ENCODE measurements at places on chromosomes 16 and 17.

- DNase-seq, result no peak
These were observed 18.1 kb downstream of the ITPRIPL2 start for GRCh38 chr16:19131825-19132218.

DNA sequence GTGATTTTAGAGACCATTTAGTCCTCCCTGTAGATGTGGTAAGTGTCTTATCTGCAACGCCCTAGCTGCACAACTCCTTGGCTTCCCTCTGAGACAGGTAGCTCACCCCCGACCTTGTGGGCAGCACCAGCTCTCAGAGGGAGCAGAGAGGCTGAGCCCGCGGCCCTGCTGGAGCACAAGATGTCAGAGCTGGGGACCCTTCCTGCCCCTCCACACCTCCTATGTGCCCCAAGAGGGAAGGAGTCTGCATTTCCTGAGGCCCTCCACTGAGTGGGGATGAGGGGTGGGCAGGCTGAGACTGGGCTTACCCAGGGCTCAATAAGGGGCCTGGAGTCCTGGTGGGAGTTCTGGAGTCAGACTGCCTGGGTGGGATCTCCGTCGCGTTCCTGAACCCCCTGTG, 12.2 kb upstream of the ADGRG1 start:
- no peak for DNase-seq

GRCh38 chr17:45149669-45150664, 1.7 kb downstream of the HEXIM1 start:
- no peak for DNase-seq

DNA sequence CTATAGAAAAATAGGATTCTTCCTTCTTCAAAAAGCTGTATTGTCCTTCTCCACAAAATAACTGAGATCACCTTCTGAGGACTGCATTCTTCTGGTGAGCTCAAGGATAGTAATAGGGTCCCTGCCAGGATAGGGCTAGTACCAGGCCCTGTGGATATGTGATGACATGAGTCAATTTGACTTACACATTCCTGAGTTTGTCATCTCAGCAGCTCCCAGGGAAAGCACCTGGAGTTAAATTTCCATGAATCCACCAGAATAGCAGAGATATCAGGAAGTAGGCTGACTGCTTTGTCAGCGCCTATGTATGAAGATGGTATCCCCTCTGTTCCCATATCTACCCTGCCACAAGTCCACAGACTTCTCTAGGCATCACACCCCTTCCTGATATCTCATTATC, 225.8 kb downstream of the PMP22 start:
- no peak for DNase-seq

GRCh38 chr17:82615084-82616020, 32.9 kb downstream of the WDR45B start:
- no peak for DNase-seq

- DNase-seq, result no peak
These were observed 13.0 kb downstream of the ALOX15B start for GRCh38 chr17:8051831-8052230.

DNA sequence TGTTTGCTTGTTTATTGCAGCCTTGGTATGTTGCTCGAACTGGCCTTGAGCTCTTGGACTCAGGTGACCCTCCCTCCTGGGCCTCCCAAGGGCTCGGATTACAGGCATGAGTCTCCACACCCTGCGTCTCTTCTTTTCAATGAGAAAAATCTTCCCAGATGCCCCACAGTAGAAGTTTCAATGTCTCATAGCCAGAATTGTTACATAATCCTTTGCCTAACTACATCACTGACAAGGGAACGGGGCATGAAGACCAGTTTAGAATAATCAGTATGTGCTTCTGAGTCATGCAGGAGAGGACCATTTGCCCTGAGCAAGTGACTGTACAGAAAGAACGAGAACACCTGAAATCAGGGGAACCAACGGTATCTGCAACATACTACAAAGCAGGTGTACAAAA, 61.9 kb upstream of the RBBP6 start:
- DNase-seq, result no peak

GRCh38 chr17:71613996-71614395, 506.8 kb upstream of the SOX9 start:
- no peak for DNase-seq

GRCh38 chr17:74964988-74965622, 7.5 kb downstream of the HID1 start:
- no peak for DNase-seq

GRCh38 chr17:77451245-77451893, 310.6 kb downstream of the SEC14L1 start:
- peak; percentile 75 for DNase-seq

DNA sequence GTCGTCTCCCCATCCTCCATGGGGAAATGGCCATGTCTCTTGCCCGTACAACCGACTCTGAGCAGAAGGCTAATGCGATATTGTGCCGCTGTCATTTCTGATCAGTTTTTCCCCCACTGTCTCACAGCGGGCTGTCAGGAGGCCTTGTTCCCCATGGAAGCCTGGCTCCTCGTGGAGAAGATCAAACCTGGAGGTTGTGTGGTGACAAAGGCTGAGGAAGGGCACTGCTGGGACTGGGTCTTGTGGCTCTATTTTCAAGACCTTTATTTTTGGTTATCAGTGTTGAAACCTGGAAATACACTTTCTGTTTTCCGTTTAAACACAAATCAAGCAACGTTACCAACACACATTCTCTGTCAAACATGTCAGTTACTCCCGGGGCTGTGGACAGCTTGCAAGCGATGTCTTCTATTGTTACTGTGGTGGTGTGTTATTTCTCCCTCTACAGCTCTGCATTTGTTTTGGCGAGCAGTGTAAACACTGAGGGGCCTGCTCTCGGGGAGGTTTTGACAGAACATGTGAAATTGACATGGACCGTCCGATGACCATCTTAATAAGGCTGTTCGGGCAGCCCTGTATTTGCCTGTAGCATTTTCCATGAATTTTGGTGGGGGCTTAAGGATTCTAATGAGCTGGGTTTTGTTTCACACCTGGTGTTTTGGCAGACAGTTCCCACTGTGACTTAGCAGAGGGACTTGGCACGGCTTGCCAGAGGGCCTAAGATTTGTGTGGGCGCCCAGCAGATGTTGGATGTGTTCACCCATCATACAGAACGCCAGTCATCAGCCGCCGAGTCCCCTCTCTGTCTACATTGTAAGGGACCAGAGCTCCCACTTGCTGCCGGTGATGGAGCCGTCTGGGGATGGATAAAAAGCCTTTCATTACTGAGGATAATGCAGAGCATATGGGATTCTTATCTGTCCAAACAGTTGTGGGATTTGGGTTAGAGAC, 12.5 kb downstream of the RBFOX1 start:
- no peak for DNase-seq

DNA sequence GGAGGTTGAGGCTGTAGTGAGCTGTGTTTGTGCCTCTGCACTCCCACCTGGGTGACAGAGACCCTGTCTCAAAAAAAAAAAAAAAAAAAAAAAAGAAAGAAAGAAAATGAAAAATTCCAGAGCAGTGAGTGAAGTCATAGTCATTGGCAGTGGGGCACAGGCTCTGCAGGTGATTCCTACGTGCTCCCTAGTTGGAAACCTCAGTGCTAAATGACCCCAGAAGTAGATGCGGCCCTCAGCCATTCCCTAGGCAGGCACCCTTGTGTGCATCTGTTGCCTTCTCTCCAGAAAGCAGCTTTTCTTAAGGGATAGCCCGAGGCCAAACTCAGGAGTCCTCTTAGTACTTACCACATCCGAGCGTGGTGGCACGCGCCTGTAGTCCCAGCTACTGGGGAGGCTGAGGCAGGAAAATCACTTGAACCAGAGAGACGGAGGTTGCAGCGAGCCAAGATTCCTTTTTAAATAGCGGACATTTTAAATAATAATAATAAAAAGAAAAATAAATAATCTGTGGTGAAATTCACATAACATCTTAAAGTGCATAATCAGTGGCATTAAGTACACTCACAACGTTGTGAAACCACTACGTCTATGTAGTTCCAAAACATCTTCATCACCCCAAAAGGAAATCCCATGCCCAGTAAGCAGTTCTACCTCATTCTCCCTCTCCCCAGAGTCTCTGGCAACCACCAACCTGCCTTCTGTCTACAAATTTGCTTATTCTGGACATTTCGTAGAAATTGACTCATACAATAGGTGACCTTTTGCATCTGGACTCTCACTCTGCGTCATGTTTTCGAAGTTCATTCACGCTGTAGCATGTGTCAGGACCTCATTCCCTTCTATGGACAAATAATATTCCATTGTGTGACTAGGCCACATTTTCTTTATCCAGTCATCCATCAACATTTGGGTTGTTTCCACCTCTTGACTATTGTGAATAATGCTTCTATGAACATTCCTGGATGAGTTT, 12.5 kb upstream of the SPHK1 start:
- no peak for DNase-seq

GRCh38 chr16:20306401-20306800, 20.9 kb downstream of the GP2 start:
- DNase-seq, result no peak

- DNase-seq, result no peak
These were observed 13.0 kb upstream of the DRG2 start for GRCh38 chr17:18074566-18075272.

- peak; percentile 66 for DNase-seq
These were observed at the start of gene CPNE2 for GRCh38 chr16:57091975-57092785. Gene CPNE2, plus strand, starts transcription at chr16:57092583. Its CDS starts 18,160 bp downstream, at chr16:57110743.

DNA sequence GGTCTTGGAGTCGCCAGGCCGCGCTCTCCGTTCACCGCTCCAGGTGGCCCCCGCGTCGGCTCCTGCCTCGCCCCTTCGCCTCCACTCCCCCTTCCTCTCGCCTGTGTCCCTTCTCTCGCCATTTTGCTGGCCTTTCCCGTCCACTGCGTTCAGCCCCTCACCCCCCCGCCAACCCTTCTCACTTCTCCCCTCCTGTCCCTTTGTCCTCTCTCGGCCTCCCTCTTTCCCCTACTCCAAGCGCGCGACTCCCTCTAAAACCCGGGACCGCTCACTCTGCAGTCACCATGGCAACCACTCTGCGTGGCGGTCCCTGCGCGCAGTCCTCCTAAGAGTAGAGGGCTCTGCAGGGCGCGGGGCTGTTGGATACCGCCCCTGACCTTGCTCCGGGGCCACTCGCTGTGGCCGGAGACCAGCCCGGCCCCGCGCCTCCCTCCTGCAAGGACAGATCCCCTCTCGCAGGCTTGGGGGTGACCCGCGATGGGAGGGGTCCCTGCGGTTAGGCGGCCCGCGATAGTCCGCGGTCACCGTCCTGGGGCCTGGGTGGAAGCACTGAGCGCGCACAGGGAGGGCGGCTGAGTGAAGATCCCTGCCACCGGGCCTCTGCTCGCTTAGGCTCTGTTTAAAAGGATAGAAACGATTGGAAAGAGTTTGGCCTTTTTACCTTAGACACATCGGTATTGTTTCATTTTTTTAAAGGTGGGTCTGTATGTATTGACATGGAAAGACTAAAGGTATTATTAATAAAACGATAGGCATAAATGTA, 454 bp downstream of the CCDC40 start:
- no peak for DNase-seq

- no peak for DNase-seq
These were observed 24.1 kb downstream of the ALOX15B start for GRCh38 chr17:8062807-8063483.

DNA sequence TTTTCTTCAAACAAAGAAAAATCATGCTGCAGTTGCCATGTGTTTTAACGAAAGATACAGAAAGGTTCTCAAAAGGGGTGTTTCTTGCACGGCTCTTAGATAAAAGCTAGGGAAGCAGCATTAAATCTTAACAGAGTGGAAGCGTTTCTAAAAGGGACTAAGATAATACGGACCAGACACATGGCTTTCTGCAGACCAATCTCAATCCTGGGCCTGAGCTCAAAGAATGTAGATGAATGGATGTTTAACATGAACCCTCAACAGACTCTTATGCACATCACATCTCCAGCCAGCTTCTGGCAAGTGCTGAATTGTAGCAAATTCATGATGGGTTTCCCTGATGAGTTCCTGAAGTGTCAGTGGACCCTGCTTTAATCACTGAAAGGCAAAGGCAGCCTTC, 80.2 kb upstream of the COX10 start:
- DNase-seq, result no peak

DNA sequence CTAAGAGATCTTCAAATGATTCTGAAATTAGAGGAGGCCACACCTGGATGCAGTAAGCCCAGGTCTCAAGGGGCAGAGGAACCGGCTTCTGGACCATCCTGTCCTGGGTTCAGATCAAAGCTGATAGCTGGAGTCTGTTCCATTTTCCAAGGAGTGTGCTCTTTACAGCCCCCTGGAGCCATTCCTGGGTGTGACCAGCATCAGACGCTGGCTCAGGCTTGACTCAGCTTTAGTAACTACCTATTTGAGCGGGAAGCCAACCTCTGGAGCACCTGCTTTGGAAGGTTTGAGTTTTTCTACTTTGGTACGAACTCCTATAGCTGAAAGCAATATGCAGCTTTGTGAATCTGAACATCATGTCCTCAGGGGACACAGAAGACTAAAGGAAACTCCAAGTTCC, 12.9 kb upstream of the BBS2 start:
- DNase-seq, result no peak

- DNase-seq, result no peak
These were observed 21.0 kb downstream of the C16orf90 start for GRCh38 chr16:3474136-3474779.

DNA sequence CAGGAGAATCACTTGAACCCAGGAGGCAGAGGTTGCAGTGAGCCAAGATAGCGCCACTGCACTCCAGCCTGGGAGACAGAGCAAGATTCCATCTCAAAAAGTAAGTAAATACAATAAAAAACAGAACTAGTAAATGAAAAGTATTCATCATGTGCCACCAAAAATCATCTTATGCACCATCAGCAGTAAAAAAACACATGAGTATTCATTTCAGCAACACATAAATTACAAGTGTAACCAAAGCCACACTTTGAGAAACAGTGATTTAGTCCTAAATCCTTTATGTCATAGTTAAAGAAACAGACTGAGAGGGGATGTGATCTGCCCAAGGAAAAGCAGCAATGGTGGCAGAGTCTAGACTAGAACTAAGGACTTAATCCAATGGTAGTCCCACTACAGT, 13.0 kb downstream of the DCUN1D3 start:
- no peak for DNase-seq

DNA sequence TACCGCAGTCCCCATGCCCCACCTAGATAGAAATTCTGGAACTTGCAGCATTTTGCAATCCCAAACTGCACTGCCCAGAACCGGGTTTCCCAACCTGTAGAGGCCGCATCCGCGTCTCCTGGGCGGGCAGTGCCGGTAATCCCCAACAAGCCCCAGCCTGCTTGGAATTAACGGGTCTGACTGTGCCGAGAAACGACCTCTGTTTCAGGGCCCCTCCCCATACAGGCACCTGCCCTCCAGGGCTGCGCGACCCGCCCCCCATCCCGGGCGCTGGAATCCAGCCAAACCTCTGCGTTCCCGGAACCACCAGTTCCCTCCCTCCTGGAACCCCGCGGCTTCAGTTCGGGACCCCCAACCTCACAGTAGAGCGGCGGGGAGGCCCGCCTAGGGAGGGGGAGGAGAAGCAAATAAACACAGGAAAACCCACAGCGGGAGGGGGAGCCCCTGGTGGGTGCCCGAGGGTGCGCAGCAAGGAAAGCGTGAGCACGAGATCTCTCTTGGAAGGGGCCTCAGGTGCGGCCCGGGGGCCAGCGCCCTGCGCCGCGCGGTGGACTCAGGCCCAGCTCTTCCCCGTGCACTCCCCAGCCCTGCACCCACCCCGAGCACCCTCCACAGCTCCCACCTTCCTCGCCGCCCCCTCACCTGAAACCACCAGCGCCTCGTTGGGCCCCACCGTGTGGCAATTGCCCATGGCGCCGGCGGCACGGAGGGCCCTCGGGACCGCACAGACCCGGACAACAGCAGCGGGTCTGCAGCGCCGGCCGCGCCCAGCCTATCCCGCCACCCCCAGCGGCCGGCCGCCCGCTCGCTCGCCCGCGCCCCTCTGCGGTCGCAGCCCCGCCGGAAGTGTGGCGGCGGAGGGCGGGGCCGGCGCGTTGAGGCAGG, at the start of gene FLOT2:
FLOT2 (minus strand) TSS at position 850 of the 885 bp plus-strand sequence; CDS start at position 691, 159 bp downstream.
- DNase-seq, result peak; percentile 34

All from substantia nigra (tissue), 51 donors.